GM23248 (cell line): ENCODE measurements at places on chromosomes 3 and 15.

- peak; percentile 19 for DNase-seq
These were observed 22.7 kb downstream of the SACM1L start for GRCh38 chr3:45711931-45712330.

DNA sequence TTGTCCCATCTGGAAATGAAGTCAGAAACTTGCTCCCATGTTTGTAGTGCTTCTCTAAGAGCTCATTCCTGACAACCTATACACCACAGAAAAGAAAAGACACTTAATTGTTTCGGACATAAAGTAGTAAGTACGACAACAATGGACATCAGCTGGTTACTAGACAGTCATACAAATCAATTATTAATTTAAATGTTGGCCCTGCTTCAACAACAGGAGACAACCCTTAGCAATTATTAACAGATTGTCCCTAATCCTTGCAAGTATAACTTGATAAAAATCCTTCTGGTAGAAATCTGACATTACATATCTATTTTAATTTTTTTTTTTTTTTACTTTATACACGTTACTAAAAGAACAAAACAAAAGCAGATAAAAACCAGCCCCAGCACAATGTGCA lies 29.8 kb downstream of the ERICH6 start:
- no peak for DNase-seq

DNA sequence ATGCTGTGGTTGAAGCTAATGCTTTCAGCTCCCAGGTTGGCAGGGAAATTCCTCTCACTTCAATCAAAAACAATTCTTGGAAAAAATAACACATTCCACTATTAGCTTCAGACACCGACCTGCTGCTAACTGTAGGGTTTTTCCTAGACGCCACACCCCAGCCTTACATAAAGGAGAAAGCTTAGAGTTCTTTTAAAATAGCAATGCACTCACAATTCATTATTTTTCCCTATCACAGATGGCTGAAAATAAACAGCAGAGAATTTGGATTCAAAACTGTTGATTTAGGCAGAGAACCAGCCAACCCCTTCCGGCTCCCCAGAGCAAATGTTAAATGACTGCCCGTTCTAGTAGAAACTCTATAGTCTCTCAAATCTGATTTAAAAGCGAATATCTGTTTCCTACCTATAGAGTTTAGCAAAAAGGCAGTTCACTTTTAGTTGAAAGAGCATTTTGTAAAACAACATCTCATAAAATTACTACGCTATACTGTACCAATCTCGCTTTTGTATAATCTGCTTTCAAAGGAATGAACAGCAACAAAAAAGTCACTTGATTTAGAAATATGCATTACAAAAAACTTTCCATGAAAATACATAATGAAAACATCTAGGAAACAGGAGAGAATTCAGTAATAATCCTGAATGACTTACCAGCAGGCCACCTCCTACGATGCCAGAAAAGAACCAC lies 586 bp downstream of the TM4SF1 start:
- peak; percentile 29 for DNase-seq

GRCh38 chr3:197880491-197881269 lies 69.3 kb upstream of the RPL35A start:
- DNase-seq, result no peak

DNA sequence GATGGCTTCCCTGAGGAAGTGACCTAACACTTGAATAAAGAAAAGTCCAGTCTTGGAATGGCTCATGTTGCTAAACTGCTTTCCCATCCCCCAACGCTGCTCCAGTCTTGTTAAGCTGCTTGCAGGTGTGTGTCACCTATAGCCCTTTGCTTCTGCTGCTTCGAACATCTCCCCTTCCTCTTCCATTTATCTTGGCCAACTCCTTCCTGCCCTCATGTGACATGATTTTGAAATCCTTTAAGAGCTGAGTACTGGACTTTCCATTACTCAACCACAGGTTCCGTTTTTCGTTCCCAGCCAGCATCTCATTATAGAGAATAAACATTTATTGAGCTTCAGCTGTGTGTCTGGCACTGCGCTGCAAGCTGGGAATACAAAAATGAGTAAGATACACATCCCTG lies 1.7 kb downstream of the ATG7 start:
- DNase-seq, result no peak

GRCh38 chr15:45588219-45588875 lies 1.2 kb downstream of the BLOC1S6 start:
- DNase-seq, result peak; percentile 40

DNA sequence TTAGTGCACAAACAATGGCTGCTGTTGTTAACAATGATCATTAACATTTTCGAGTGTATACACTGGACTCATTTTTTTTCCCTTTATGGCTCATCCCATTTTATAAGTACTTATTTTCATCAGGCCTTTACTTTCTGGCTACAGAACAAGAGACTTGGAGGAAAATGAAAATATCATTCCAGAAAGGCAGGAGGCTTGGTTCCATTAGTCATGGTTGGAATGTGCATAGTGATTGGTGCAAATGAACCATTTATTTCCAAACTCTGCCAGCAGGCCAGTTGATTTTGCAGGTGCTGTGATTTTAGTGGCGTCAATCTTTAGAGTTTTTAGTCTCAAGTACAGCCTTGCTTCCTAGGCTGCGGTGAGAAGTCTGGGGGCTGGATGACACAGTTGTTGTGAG lies 151.8 kb downstream of the ITPR1 start:
- DNase-seq, result peak; percentile 10

GRCh38 chr3:112004669-112005068 lies 5.9 kb downstream of the TAGLN3 start:
- no peak for DNase-seq

GRCh38 chr15:25766417-25766816 lies 96.7 kb downstream of the ATP10A start:
- no peak for DNase-seq

DNA sequence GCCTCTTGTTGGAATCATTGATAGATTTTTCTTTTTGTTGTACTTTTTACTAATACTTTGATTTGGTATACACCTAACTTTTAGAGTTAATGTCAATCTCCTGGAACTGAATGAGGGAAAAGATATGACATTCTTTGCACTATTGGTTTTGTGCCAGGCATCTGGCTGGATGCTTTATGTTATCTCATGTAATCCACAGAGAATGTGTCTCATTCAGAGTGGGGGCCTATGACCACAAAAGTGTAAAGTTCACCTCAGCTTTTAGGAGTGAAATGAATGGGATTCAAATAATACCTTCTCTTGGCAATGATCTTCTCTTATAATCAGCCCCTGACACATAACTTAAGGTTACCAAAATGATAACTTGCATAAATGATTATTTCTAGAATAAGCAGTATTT lies 329.1 kb upstream of the ROPN1 start:
- DNase-seq, result no peak

DNA sequence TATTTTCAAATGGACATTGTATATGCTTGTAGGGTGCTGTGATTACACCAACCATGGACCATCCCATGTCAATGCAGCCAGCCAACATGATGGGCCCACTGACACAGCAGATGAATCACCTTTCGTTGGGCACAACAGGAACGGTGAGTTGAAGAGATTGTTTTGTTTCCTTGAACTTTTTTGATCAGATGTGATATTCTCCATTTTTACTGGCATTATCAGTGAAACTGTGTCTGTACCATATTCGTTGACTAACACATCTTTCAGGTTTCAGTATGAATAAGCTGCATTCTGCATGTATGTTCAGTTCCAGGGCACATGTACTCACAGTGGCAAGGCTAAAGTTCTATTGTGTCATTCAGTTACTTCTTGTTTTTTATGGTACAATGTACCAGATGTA lies 655.2 kb downstream of the RBMS3 start:
- DNase-seq, result no peak

- peak; percentile 71 for DNase-seq
These were observed 455.3 kb upstream of the NR2F2 start for GRCh38 chr15:95875121-95875643.

DNA sequence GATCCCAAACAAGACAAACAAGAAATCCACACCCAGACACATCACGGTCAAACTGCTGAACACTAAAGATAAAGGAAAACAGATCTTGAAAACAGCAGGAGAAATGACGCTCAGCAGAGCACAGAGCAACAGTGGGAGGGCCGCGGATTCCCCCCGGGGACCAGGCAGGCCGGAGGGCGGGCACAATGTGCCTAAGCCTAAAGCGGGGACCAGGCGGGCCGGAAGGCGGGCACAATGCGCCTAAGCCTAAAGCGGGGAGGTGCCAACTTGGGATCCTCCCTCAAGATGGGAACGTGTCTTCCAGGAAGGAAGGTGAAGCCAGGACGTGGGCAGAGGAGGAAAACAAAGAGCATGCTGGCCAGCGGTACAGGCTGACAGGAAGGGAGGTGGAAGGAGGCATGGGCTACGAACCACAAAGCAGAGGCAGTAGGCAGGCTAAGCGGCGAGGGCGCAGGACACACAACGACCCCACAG lies 31.1 kb downstream of the CYFIP1 start:
- peak; percentile 86 for DNase-seq

GRCh38 chr3:82208002-82208710 lies 446.7 kb upstream of the GBE1 start:
- DNase-seq, result no peak

DNA sequence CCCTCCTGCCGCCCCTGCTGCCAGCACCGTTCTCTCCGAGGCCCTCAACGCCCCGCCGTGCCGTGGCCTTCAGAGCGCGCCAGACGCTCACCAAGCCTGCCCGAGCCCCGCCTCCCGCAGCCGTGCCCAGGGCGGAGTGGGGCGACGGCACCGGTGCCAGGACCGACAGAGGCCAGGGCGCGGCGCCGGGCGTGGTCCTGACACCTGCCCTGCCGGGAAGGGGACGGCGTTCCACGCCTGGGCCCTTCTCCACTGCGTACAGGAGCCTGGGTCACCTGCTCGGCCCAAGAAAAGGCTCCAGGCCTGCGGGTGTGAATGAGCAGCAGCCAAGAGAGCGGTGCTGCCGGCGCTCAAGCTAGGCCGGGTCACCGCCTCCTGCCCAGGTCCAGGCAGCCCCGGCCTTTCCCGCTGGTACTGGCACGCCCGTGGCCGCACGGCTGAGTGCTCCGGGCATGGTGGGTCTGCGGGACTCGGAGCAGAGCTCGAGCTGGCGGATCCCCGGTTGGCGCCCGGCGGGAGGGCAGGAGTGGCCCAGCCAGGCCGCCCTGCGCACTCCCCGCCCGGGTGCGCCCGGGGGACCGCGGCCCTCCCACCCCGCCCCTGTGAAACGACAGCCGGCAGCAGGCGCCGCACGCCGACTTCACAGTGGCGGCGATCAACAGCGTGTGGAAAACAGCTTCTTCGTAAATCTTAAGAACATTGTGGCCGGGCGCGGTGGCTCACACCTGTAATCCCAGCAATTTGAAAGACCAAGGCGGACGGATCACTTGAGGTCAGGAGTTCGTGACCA lies 4.2 kb downstream of the OCA2 start:
- peak; percentile 20 for DNase-seq

DNA sequence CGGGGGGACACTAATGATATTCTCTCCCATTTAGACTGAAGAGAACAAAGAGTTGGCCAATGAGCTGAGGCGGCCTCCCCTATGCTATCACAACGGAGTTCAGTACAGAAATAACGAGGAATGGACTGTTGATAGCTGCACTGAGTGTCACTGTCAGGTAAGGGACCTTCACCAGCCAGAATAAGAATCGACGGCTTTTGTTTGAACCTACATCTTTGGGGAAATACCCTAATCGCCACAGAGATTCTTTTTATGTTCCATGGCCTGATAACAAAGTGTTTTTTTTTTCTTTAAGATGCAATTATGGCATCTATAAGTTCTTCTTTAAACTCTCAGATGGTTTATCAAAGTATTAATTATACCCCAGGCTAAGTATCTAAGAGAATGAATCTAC lies 3.4 kb downstream of the THBS1 start:
- DNase-seq, result no peak

DNA sequence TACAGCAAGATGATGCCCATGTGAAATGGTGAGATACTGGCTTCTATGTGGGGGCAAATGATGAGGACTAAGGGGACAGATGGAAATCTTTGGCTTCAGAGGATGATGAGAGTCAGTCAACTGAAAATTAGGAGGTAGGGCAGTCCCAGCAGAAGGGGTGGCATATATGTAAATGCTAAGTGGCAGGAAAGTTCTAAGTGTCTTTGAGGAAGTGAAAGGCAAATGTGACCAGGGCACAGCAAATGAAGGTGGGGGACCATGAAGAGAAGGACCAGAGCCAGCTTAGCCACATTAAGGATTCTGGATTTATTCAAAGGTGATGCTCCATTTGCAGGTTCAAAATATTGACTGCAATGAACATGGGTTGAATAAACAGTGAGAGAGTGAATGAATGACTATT lies 29.2 kb upstream of the LIMD1 start:
- no peak for DNase-seq

- no peak for DNase-seq
These were observed 6.8 kb downstream of the CHRNA3 start for GRCh38 chr15:78614021-78614420.

GRCh38 chr15:91168457-91168856 lies 68.4 kb downstream of the SV2B start:
- no peak for DNase-seq

DNA sequence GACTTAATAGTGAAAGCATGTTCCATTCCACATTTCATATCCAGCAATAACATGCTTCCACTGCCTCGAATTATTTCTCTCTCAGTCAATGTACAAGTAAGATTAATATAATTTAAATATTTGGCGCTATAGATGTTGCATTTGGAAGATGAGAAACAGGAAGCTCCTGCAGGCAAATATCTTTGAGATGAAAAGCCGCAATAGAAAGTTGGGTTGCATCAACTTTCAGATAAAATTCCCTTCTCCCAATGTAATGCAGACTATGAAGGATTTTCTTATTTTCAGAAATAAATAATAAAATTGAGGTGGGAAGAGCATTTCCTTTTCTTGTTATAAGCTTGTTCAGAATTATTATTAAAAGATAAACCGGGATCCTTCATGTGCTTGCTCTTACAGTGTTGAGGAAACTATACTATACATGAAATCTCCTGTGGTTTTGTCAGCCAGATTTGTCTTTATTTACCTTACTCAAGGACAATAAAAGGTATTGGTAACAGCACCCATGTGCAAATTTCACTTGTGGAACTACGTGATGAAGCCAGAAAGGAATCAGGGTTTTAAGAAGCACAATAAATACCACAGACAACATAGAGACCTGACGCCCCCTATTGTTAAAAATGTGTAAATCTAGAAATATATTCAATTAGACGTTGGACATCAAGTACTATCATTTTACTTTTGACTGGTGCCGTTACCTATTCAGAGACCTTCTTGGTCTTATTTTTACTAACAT lies 307.0 kb downstream of the ARPP21 start:
- DNase-seq, result peak; percentile 51

GRCh38 chr15:70407336-70407670 lies 309.6 kb upstream of the TLE3 start:
- no peak for DNase-seq

DNA sequence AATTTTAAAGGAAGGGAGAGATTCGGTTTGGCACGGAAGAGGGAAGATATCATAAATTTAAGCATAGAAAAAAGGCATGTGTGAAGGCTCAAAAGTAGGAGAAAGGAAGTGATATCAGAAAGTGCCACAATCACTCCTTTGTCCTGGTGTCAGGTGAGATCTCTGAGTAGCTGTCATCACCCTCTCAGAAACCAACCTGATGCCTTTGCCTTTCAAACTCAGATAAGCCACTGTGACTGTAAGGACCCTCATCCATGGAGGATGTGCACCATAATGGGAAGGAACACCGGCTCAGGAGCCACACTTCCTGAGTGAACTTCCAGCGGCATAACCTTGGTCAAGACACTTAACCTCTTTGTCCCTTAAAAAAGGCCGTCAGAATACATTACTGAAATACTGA lies 318.7 kb upstream of the SEMA6D start:
- DNase-seq, result no peak
